ENCODE measurements at places on chromosomes 2 and 18.

DNA sequence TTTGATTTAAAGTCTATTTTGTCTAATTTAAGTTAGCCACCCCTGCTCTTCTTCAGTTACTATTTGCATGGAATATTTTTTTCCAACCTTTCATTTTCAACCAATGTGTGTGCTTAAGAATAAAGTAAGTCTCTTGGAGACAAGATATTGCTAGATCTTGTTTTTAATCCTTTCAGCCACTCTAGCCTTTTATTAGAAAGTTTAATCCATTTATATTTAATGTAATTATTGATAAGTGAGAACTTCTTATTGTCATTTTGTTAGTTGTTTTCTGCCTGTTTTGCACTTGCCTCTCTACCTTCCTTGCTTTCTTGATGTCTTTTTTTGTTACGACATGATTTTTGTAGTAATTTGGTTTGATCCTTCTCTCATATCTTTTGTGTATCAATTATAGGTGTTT, 46.4 kb downstream of the CCDC148 start:
- no peak for DNase-seq

GRCh38 chr2:83851066-83851465, 608.0 kb downstream of the SUCLG1 start:
- DNase-seq, result no peak

DNA sequence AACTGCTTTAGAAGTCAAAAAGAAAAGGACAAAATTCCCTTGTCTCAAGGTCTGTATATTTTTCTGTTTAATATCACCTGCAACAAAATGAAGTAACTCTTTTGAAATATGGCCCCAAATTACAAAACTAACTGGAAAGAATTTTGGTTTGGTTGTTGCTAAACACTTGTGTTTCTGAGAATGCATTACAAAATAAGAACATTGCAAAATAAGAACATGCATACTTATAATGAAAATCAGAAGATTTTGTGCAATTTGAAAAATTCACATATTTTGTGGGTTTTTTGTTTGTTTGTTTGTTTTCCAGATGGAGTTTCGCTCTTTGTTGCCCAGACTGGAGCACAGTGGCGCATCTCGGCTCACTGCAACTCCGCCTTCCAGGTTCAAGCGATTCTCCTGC, 21.8 kb downstream of the NDUFB3 start:
- DNase-seq, result no peak

DNA sequence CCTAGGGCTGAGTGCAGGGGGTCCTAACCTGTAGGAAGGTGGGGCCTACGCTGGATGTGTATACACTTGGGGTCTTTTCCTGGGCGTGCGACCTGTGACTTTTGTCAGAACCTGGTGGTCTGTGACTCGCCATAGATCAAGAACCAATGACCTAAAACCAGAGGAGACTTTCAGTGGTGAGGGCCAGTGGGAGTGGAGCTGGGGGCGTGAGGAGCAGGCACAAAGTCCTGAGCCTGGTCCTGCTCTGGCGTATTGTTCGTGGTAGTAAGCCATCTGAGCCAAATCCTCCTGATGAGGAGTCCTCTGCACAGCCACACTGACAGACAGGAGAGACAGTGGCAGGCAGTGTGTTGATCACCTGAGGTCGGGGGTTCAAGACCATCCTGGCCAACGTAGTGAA, 8.9 kb downstream of the INPP4A start:
- no peak for DNase-seq

GRCh38 chr2:240437861-240438809, 2.7 kb downstream of the GPC1 start:
- peak; percentile 86 for DNase-seq

GRCh38 chr2:221073326-221074049, 498.6 kb downstream of the EPHA4 start:
- no peak for DNase-seq
